ENCODE measurements at places on chromosomes 2 and 18.
A peak's percentile ranks its signal among the peaks of the same experiment; 100 is the strongest.

DNA sequence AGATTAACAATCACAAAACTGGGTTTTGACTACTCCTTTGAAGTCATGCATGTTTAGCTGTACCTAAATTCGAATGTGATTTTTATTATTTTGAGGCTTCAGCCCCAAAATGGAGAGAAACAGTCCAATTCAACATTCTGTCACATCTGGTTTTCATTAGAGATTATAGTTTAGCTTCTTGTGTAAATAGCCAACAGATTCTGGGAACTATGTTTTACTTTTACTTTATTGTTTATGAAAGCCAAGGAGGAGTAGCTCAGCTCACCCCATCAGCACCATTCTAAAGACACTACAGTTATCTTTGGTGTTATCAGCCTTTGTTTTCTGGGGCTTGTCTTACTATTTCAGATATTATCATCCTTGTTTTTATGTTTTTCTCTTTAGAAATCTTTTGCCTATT lies 465.0 kb upstream of the CWC22 start:
- peak; percentile 84 for DNase-seq

DNA sequence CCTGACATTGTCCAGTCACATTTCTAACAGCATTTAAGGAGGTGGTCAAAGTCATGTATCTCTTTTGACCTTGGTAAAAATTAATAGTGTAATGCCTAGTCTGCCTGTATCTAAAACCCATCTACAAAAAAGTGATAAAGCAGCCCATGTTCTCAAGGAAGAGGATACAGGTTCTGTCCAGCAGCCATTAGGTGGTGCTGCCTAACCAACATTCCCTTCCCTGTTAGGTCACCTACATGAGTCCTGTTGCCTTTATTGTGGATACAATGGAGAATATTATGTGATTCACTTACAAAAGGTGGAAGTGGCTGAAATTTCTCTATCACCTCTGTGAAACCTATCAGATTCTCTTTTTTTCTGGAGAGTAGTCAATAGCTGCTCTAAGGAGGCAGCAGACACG lies 52.5 kb downstream of the AQP4 start:
- no peak for DNase-seq

DNA sequence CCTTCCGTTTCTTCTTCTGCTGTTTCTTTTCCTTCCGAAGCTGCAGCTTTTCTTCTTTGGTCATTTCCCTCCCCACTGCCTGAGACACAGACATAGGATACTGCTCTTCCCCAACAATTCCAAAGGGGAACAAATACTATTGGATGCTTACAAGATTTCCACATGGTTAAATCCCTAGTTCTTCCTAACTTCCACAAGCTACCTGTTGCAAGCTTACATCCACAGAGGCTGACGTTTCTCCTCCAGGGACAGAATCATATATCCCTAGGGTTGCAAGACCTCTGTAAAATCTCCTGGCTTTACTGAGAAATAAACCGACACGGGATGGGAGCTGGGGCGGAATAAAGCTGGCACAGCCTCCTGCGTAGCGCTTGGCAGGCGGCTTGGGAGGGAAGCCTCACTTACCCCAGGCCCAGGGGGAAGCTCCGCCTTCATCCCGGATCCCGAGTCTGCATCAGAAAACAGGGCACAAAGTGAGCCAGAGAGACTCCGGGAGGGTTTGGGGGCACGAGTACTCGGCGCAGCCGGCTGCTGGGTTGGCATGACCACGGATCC lies 590 bp downstream of the EIF2B4 start:
- no peak for DNase-seq

GRCh38 chr2:118089139-118089800 lies 999 bp downstream of the INSIG2 start:
- DNase-seq: peak; percentile 81

- no peak for DNase-seq
These were observed 224.8 kb upstream of the NRXN1 start for GRCh38 chr2:51256736-51257135.

DNA sequence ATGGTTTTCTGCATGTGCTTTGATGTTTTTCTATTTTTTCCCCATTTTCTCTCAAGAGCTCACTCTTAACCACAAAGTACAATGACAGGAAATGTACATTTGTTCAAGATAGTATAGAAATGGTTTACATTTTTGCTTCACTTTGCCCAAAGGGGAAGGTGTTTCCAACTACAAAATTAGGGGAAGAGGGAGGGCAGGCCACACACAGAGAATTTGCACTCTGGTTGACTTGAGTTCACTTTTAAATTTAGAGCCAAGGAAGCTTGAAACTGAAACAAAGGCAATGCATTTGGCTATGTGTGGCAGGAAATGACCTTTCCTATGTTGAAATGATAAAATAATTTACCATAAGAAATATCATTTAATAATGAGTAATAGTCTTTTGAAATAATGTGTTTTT lies 19.1 kb upstream of the VIT start:
- no peak for DNase-seq

DNA sequence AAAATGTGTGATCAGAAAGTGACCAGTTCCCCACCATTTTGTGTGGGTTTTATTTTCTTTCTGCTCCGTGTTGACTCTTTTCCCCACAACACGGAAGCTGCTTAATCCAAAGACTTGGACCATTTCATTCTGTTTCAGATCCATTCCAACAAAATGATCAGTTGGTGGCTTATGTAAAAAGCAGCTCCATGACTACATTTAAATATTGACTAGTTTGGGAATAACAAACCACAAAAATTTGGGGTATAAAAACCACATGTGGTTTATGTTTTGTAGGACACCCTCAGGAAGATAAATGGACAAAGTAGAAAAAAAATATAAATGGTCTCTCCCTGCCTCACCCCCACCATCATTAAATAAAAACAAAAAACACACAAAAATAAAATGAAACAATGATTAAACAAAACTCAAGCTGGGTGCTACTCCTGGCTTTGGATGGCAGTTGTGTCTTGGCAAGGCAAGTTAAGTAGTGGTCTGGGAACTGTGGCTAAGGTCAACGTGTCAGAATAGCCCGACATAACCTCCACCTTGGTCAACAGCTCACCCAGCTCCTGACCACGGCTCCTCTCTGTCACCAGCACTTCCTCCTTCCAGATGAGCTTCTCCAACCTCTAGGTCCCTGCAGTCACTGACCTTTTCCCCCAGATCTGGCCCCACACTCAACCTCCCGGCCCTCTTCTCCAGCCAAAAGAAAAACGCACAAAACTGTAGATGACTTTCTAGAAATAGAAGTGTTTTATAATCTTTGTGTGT lies 12.8 kb upstream of the WIPF1 start:
- DNase-seq: no peak

- DNase-seq: no peak
These were observed 14.9 kb downstream of the SLC39A6 start for GRCh38 chr18:36114251-36114650.

GRCh38 chr2:2703762-2704427 lies 372.8 kb upstream of the MYT1L start:
- DNase-seq: no peak
